SJCRH30 (cell line): ENCODE measurements at places on chromosomes 3 and 15.

DNA sequence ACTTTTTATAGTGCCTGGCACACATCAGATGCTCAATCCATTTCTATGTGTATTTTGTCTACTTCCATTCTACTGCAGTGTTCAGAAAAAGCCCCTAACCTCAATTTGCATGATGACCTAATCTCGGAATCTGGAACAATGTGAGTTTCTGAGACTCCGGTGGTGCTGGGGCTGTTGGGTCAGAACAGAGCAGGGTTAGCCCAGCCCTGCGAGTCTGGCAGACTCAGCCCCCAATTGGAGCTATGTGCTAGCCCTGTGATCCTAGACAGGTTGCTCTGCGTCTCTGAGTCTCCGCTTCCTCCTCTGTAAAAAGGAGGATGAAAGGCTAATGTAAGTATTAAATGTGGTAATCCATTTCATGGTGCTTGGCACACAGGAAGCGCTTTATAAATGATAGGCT lies 95.0 kb upstream of the ICE2 start:
- H3K27me3 ChIP-seq, result no peaks in the 10 kb centered on the region
- H3K36me3 ChIP-seq, result 0 out of 2 replicates have a peak, but pooled peaks cover 5% of the 10 kb centered on the region
- no peak overlapping the region for H3K27ac ChIP-seq

DNA sequence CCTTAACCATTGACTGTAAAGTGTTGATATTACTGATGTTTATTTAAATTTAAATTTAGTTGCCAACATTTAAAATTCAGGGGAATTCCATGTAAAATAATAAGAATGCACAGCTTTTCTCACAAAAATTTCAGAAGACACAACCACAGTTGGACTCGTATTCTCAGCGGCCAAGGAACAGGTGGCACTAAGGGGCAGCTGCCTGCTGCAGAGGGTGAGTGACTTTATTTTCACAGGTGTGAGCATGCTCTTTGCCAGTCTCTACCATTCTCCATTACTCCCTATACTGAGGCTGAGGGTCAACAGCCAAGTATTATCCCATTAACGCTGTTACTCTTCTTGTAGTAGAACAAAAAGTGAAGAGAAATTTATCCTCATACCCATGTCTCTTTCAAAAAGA lies 92.1 kb upstream of the GADL1 start:
- H3K27ac ChIP-seq, result no peak overlapping the region
- H3K27me3 ChIP-seq, result no peaks in the 10 kb centered on the region
- no peak for DNase-seq
- H3K4me1 ChIP-seq, result no peaks in the 10 kb centered on the region
- H3K36me3 ChIP-seq, result no peaks in the 10 kb centered on the region

GRCh38 chr15:21271566-21271965 lies 168.7 kb downstream of the POTEB3 start:
- DNase-seq, result peak; percentile 65
- no peak overlapping the region for H3K4me3 ChIP-seq

GRCh38 chr3:43477600-43477999 lies 144.2 kb downstream of the ANO10 start:
- no peak for DNase-seq
- no peaks in the 10 kb centered on the region for H3K4me1 ChIP-seq
- H3K36me3 ChIP-seq, result no peaks in the 10 kb centered on the region
- no peak overlapping the region for H3K27ac ChIP-seq
- H3K27me3 ChIP-seq, result no peaks in the 10 kb centered on the region

DNA sequence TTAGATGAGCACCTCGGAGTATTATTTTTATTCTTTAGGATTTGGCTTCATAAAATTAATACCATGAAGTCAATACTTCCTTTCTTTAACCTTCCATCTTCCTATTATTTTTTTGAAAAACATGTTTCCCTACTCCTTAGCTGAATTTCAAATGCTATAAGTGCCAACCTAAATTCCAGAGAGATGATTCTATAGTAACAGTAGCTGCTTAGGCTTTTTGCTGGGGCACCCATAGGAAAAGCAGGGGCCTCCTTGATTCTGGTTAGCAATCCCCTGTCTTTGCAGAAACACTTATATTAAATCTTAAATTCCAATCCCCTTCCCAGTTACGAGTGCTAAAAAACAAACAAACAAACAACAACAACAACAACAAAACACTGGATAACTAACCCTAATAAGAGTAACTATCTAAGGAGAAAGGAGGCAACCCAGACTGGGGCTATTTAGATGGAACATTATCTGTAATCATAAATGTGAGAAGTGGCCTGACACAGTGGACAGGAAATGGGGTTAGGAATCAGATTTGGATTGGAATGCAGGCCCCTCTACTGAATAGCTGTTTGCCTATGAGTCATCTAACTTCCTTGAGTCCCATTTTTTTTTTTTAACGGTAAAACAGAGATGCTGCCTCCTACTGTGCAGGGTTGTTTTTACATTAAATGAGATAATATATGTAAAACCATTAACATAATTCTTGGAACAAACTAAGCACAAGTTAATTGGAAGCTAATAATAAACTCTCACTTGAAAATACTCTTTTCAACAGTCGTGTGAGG lies 148.1 kb downstream of the WDR72 start:
- H3K4me3 ChIP-seq, result no peak overlapping the region
- no peaks in the 10 kb centered on the region for H3K36me3 ChIP-seq
- H3K4me1 ChIP-seq, result no peaks in the 10 kb centered on the region

GRCh38 chr3:10655105-10655504 lies 149.7 kb upstream of the ATP2B2 start:
- no peak for DNase-seq
- no peaks in the 10 kb centered on the region for H3K27me3 ChIP-seq
- H3K4me3 ChIP-seq, result no peak overlapping the region
- no peak overlapping the region for H3K27ac ChIP-seq

- peak overlapping the region; percentile 35 for H3K4me3 ChIP-seq
- DNase-seq, result peak; percentile 89
- peaks cover 38% of the 10 kb centered on the region for H3K4me1 ChIP-seq
- no peaks in the 10 kb centered on the region for H3K27me3 ChIP-seq
- H3K36me3 ChIP-seq, result no peaks in the 10 kb centered on the region
These were observed 62.2 kb downstream of the ABTB1 start for GRCh38 chr3:127734754-127735473.

- no peak overlapping the region for H3K27ac ChIP-seq
- no peaks in the 10 kb centered on the region for H3K36me3 ChIP-seq
- no peak for DNase-seq
These were observed 21.2 kb upstream of the ZNF639 start for GRCh38 chr3:179301645-179302044.

DNA sequence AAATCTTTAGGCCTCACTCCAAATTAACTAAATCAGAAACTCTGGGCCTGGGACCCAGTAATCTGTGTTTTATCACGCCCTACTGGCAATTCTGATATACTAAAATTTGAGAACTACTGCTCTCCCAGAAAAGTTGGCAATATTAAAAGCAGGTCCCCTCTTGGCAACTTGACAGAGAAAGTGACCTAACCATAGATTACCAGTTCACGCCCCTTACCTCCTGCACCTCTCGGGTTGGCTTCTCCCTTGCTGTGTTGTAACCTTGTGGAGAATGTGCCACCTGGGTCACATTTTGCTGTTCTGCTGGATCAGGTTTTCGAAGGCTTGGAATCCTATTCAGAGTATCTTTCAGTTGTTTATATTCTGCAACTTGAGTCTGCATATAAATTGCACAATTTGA lies 59.1 kb downstream of the GOLIM4 start:
- no peak for DNase-seq
- H3K36me3 ChIP-seq, result peaks cover 2% of the 10 kb centered on the region; the same call in 1 of the 2 replicates
- H3K27me3 ChIP-seq, result no peaks in the 10 kb centered on the region
- H3K4me1 ChIP-seq, result no peaks in the 10 kb centered on the region
- H3K4me3 ChIP-seq, result no peak overlapping the region

DNA sequence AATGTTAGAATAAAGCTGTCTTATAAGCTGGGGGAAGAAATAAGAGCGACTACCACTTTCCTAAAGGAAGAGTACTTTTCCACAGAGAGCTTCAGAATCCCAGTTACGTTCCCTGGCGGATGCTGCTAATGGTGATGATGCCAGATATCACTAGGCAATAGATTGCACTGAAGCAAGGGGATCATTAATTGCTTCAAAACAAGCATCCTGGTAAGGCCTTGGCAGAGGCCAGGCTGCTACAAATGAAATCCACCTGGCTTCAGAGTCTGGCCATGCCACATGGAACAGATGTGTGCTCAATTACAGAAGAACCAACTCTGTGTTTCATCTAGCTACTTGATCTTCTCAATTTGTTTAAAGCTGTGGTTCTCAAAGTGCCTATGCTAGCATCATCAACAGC lies 129.2 kb upstream of the IL12A start:
- peaks cover 48% of the 10 kb centered on the region for H3K4me1 ChIP-seq
- no peaks in the 10 kb centered on the region for H3K36me3 ChIP-seq
- no peak overlapping the region for H3K4me3 ChIP-seq
- H3K27ac ChIP-seq, result no peak overlapping the region

- peak overlapping the region; percentile 82 for H3K4me3 ChIP-seq
- H3K4me1 ChIP-seq, result 0 out of 2 replicates have a peak, but pooled peaks cover 3% of the 10 kb centered on the region
- H3K27ac ChIP-seq, result no peak overlapping the region
- H3K27me3 ChIP-seq, result no peaks in the 10 kb centered on the region
- peaks cover 26% of the 10 kb centered on the region for H3K36me3 ChIP-seq
- DNase-seq, result no peak
These were observed 1.4 kb downstream of the PSMD6 start for GRCh38 chr3:64021922-64022321.

DNA sequence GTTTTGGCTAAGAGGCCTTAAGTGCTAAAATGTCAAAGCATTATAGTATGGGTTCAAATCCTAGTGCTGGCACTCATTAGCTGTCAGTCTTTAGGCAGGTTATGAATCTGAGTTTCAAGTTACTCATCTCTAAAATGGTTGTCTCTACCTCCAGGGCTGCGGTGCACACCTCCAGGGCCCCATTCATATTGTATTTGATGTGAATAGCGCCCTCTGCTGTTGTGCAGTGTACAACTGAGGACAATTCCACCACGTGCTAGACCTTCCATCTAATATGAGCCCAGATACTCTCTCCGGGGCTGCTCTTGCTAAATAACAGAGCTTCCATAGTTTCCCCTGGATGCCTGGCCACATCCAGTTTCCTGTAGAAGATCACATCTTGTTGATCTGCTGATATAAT lies 54.3 kb downstream of the OXNAD1 start:
- no peak overlapping the region for H3K27ac ChIP-seq
- H3K36me3 ChIP-seq, result peaks cover 12% of the 10 kb centered on the region; the same call in 1 of the 2 replicates
- H3K4me3 ChIP-seq, result no peak overlapping the region

DNA sequence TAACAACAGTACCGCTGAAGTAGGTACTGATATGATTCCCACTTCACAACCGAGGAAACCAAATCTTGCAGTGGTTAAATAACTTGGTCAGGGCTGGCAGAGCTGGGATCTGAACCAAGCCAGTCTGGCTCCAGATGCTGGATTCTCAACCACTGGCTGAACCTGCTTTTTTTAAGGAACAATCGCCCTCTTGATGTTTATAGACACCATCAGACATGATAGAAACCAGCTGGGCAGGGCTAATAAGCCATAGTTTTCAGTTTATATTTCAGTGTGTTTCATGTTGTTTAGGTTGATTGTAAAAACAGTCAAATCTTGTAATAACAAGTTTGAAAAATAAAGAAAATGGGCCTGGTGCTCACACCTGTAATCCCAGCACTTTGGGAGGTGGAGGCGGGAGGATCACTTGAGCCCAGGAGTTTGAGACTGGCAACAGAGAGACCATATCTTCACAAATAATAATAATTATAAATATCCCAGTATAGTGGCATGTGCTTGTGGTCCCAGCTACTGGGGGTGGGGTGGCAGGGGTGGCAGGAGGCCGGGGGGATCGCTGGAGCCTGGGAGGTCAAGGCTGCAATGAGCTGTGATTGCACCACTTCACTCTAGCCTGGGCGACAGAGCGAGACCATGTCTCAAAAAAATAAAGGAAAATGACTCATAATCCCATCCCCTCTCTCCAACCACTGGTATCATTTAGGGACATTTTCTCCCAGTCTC lies 36.7 kb downstream of the XYLB start:
- H3K4me1 ChIP-seq, result no peaks in the 10 kb centered on the region
- DNase-seq, result no peak
- H3K27me3 ChIP-seq, result no peaks in the 10 kb centered on the region
- H3K27ac ChIP-seq, result no peak overlapping the region

GRCh38 chr3:188272481-188273372 lies 118.8 kb downstream of the LPP start:
- no peak overlapping the region for H3K27ac ChIP-seq
- no peak for DNase-seq
- H3K4me1 ChIP-seq, result no peaks in the 10 kb centered on the region
- no peak overlapping the region for H3K4me3 ChIP-seq

- no peak overlapping the region for H3K27ac ChIP-seq
- peaks cover 8% of the 10 kb centered on the region; the same call in 1 of the 2 replicates for H3K4me1 ChIP-seq
- H3K27me3 ChIP-seq, result no peaks in the 10 kb centered on the region
- no peak overlapping the region for H3K4me3 ChIP-seq
- H3K36me3 ChIP-seq, result no peaks in the 10 kb centered on the region
These were observed 388.4 kb upstream of the CBLB start for GRCh38 chr3:106257172-106257571.
